Hematopoietic multipotent progenitor cell (in vitro differentiated cells): ENCODE measurements at places on chromosomes 1 and 21.

DNA sequence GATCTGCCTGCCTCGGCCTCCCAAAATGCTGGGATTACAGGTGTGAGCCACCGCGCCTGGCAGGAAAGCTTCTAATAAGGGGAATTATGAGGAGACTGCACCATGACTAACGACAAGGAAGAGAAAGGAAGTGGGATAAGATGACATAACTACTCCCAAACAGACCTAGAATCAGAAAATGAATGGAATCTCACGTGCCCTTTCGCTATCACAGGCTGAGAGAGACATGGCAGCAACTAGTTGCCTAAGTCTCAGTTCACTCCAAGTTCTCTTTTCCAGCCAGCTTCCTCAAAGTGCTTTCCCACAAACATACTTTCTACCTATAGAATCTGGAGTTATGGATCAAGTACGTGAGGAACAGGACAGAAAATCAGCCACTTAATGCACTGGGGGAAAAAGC, 2.0 kb downstream of the PI4KB start:
- DNase-seq: no peak

DNA sequence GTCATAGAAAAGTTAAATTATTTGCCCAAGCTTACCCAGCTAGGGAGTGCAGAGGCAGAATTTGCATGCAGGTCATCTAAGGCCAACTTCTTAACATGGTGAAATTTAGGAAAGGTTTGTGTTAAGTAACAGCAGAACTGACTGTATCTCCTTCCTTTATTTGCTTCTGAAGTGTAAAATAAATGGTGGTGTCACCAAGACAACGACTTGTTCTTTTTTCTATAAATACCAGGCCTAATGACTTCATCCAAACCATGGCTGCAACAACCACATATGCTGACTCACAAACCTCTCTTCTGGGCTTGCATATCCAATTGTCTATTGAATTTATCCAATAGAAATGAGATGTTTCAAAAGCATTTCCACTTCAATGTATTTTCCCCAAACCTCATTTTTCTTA, 19.1 kb downstream of the COL24A1 start:
- DNase-seq: no peak

- no peak for DNase-seq
These were observed 214.6 kb downstream of the TRABD2B start for GRCh38 chr1:47782414-47783166.

- no peak for DNase-seq
These were observed 197.3 kb downstream of the MATN1 start for GRCh38 chr1:30525971-30526651.

- DNase-seq: no peak
These were observed 12.5 kb downstream of the GPR137B start for GRCh38 chr1:236154671-236155398.
